Activated T-cell treated with anti-CD3 and anti-CD28 coated beads for 4 hours (primary cell): ENCODE measurements at places on chromosomes 2 and 18.

- no peak for DNase-seq
These were observed 180.5 kb downstream of the ZNF516 start for GRCh38 chr18:76314496-76314895.

DNA sequence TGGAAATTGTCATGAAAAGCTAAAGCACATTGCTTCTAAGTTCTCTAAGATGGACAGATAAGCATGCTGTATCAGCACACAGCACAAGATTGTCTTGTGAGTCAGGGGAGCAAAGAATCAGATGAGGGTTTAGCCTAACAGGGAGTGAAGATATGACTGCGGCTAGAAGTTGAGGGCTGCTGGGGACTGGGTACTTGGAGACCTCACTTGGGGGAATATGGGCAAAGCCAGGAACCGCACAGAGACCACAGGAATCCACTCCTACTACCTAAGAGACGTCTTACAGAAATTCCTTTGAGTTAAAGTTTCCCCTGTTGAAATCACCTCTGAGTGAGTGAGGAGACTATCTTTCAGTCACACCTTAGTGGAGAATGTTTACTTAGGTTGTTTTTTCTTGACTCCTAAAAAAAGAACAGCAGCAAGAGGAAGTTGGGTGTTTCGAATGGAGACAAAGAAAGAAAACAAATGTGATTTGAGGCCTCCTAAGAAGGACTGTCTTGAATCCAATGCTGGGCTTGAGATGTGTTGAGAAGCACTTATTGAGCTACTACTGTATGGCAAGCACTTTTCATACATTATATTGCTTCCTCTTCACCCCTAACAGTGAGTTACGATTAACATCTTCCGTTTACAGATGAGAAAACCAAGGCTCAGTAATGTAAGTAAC lies 100.7 kb downstream of the ANKRD44 start:
- DNase-seq, result no peak

DNA sequence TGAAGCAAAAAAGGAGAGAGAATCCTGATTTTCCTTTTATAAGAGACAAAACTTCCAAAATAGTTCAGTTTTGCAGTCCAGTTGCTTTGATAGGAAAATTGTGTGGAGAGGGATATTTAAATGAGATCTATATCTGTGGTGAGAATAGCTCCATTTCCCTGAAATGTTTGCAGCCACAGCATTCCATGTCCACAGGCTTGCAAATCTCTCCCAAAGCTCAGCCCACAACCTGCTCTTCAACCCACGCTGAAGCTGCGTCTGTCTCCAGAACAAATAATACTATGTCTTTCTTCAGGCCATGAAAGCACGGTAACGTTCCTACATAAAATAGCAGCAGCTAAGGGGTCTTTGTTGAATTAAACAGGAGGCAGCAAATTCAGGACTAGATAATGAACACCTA lies 31.8 kb downstream of the TMEM17 start:
- DNase-seq, result no peak

DNA sequence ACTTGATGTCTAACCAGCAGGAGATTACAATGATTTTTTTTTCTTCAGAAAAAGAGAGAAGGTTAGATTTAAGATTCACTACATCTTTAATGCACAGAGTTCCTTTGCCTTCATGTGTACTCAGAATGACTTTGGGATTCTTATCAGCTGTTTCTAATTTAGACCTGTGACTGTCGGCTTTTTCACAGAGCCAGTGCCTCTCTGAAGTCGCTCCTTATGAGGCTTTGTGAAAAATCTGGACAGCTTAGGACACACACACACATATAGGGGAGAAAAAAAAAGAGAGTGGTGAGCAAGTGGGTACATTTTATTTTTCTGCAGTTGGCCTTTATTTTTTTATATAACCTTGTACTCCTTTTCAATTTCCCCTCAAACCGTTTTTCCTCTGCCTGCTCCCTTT lies 893.1 kb upstream of the CELF4 start:
- no peak for DNase-seq

GRCh38 chr2:34652636-34653035 lies 1053.5 kb upstream of the FAM98A start:
- no peak for DNase-seq

- no peak for DNase-seq
These were observed 43.4 kb upstream of the LPIN2 start for GRCh38 chr18:3056311-3056710.

GRCh38 chr2:189580241-189580651 lies 340 bp downstream of the SLC40A1 start:
- DNase-seq, result no peak

DNA sequence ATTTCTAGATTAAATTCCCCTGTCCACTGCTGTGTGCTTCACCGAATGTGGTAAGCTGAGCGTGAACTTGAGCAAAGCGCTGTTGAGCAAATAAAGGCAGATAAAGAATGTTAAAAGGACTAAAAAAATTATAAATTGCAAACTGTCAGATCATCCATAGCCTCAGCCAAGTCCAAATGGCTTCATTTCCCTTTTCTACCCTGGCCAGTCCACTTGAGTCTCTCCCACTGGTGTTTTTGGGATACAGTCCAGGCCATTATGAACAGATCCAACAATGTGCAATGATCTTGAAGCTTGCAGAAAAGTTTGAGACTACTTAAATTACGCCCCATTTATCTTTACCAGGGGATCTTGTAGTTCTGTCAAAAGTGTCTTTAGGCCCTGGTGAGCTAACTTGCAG lies 254.6 kb upstream of the PIK3C3 start:
- DNase-seq, result no peak

- DNase-seq, result no peak
These were observed 38.3 kb upstream of the RAPGEF4 start for GRCh38 chr2:172697296-172697695.

DNA sequence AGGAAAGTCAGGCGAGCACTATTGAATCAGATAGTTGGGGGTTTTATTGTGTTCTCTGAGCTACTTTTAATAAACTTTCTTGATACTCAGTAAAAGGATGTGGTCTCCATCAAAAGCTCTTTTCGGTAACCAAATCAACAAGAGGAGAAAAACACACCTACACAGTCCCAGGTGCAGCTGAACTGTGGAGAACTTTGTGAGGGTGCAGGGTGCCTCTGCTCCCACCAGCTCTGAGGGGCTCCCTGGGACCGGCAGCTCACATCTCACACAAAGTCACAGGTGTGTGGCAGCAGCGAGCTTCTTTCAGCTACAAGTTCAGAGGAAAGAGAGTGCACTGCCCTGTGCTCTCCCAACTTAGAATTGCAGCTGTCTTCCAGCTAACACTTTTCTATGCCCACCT lies 650.4 kb downstream of the RNF144A start:
- DNase-seq, result no peak

- DNase-seq, result no peak
These were observed 161.3 kb downstream of the SPP2 start for GRCh38 chr2:234211797-234212196.

GRCh38 chr2:73260338-73260984 lies 23.8 kb downstream of the FBXO41 start:
- DNase-seq, result no peak

- no peak for DNase-seq
These were observed 63.3 kb upstream of the EFEMP1 start for GRCh38 chr2:55986700-55987440.

- no peak for DNase-seq
These were observed 21.0 kb downstream of the PASK start for GRCh38 chr2:241128266-241128665.

DNA sequence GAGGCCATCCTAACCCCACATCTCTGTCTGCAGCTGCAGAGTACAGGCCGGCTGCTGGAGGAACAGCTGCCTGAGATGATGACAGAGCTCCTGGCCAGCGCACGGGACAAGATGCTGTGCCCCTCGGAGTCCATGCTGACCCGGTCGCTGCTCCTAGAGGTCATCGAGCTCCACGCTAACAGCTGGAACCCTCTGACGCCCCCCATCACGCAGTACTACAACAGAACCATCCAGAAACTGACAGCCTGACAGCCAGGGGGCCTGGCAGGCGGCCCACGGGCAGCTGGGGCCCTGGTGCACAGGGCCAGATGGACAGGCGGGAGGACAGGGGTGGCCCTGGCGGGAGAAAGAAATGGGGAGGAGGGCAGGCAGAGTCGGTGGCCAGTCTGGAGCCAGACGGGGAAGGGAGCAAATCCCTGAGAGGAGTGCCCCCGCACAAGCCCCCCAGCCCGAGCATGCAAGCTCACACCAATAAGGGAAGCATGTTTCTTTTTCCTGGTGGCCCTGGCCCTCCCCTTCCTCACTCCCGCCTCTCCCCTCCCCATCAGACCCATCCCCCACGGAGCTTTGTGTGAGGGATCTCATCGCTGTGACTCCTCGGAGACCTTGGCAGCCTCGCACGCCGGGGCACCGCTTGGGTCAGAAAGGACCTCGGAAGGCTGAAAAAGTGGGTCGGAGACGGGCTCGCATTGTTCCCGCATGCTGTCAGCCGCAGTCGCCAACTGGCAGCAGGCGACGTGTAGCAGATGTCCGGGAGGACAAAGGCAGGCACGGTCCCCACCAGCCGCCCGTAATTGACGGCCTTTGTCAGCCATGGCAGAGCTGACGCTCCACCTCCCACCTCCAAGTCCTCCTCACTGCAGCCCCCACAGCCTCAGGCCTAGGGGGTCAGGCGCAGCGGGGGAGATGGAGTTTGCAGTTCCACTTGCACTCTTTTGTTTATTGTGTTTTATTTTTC lies 91.2 kb downstream of the SMAD7 start:
- no peak for DNase-seq

DNA sequence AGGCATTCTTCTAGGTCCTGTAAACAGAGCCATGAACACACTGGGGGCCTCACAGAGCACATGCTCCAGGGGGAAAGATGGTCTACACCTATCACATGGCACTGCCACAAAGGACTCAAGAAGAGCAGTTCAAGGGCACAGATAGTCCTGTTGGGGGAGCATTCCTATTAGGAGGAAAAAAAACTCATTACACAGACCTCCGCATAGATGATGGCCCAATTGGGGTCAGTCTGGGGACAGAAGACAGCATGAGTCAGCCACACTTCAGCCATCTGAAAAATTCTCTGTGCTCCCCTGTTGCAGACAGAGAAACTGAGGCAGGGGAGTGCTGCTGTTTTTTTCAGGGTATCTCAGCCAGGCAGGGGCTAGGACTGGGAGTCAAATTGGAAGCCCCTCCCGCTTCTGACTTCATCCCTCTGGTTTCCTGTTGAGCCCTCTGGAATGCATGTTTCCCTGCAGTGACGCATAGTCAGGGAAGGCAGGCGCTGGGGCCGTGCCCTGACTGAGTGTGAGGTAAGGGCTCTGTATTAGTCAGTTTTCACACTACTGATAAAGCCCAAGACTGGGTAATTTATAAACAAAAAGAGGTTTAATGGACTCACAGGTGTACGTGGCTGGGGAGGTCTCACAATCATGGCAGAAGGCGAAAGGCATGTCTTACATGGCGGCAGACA lies 67.9 kb downstream of the RHOB start:
- no peak for DNase-seq

DNA sequence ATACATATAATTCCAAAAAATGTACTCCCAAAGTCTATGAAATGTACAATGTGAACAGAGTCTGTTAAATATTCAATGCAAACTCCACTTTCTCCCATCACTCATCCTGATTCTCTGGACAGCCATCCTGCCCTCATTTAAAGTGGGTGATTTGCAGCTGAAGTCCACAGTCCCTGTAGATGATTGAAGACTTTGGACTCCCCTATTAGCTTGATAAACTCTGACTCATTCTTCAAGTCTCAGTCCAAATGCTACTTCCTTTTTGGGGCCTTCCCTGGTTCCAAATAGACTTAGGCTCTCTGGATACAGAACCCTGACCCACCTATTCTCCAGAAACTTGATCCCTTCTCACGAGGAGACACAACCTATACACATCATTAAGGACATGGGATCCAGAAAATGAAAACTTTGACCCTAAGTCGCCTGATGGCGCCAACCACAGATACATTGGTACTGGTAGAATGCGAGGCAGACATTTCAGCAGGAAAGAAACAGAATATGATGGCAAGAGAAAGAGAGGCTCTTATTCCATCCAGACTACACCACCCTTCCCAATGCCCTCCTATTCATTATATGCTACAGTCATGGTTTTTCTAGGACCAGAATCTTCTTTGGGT lies 122.7 kb downstream of the VIT start:
- DNase-seq, result no peak

GRCh38 chr18:55912071-55912470 lies 324.1 kb upstream of the TCF4 start:
- no peak for DNase-seq

- DNase-seq, result no peak
These were observed 8.7 kb upstream of the SLC14A1 start for GRCh38 chr18:45715212-45715780.

- DNase-seq, result no peak
These were observed 29.2 kb downstream of the SPATS2L start for GRCh38 chr2:200335657-200336056.

DNA sequence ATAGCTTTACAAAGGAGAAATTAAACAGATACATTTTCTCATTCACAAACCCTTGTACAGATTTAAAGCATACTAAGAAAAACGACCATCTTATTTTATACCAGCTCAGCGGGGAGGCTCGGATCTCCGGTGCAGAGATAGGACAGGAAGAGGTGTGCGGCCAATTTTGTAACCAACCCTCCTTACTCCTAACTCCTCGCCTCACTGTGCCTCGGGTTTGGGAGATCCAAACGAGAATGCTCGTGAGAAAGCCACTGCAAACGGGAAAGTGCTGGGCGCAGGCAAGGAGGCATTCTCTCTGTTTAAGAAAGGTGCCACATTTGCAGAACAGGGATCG lies 1.2 kb downstream of the KDSR start:
- no peak for DNase-seq

- DNase-seq, result no peak
These were observed 61.3 kb downstream of the SP110 start for GRCh38 chr2:230158468-230158867.

DNA sequence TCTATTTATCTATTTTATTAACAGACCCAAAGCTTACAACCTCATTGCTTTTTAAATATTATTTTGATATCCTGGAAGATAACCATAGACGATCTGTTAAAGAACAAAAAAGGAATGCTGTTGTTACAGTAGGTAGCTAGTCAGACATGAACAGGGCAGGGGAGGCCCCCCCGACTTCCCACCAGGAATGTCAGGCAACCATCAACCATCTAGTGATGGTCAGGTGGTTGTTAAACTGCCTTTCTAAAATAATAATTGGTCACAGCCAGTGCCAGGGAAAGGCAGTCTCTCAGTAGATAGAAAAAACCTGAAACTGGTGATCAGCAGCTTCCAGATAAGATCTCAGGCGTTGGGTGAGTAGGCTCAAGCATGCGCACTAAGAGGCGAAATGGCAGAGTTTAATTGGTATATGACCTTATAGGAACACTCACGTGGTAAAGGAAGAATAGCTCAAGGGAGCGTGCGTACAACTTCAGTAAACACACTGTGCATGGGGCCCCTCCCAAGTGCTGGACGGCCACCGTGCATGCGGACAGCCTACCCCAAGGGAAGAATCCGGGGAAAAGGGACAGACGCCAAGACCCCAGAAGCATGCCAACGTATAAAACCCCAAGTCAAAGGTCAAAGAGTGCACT lies 32.5 kb upstream of the CCL20 start:
- DNase-seq, result no peak
